Stimulated activated CD8-positive, alpha-beta memory T cell treated with anti-CD3 and anti-CD28 coated beads, Interleukin-7, amount 100 ng/mL, for 48 hours (primary cell): ENCODE measurements at places on chromosomes 12 and 14.

GRCh38 chr12:58812214-58812613 lies 108.1 kb downstream of the LRIG3 start:
- DNase-seq: no peak

DNA sequence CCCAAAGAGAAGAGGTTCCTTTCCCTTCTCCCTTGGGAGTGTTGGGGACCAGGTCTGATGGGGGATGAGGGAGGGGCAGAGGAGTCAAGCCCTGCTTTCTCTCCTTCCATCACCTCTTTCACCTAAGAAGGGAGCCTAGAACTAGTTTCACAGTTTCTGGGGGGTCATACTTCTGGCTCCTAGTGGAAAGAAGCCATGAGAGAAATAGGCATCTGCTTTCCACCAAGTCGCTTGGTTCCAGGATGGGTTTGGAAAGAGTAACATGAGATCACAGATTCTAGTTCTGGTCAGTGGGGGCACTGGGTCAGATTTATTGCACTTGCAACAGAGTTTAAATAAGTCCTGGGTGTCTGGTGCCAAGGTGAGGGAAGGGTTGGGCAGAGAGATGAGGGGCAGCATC lies 10.5 kb upstream of the ZNF385A start:
- no peak for DNase-seq

DNA sequence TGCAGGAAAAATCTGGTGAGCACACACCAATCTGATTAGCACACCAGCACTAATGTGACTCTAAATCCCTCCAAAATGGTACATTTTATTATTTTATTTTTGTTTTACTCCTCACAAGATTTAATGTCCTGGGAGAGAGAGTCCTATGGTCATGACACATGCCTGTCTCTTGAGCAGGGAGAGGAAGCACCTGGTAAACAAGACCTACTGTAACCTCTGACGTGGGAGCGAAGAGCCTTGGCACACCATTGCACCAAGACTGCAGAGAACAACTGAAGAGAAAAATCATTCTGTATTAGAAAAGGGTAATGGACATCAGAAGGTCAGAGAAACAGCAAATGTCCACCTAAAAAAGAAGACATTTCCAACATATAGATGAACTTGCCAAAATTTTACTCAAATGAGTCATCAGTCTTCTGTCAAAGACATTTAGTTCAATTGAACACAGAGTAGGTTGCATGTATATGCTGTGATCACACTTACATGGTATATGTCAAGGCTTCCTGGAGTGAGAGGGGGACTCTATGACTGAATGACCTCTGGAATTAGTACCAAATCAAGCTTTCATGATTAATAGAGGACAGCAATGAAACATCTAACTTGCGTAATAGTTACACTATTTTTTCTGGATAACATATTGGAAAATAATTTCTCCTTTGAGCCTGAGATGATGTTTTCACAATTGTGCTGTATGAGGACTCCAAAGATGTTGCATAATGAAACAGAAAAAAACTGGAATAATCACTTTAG lies 186.9 kb upstream of the FLRT2 start:
- no peak for DNase-seq

GRCh38 chr14:104820669-104821228 lies 19.8 kb downstream of the ZBTB42 start:
- no peak for DNase-seq

DNA sequence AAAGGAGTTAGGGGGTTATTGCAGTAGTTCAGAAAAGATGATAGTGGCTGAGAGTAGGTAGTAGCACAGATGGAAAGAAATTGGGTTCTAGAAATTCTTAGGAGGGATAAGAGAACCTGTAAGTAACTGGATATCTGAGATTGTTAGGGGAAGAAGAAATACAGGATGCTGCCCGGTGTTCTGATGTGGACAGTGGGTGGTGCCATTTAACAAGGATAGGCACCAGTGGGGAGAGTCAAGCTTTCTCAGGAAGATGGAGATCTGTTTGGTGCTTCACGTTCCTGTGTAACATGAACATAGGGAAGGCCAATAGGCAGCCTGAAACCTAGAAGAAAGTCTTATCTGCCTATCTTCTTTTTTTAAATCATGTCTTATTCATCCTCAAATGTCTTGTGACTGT lies 245.9 kb downstream of the NPAS3 start:
- no peak for DNase-seq

DNA sequence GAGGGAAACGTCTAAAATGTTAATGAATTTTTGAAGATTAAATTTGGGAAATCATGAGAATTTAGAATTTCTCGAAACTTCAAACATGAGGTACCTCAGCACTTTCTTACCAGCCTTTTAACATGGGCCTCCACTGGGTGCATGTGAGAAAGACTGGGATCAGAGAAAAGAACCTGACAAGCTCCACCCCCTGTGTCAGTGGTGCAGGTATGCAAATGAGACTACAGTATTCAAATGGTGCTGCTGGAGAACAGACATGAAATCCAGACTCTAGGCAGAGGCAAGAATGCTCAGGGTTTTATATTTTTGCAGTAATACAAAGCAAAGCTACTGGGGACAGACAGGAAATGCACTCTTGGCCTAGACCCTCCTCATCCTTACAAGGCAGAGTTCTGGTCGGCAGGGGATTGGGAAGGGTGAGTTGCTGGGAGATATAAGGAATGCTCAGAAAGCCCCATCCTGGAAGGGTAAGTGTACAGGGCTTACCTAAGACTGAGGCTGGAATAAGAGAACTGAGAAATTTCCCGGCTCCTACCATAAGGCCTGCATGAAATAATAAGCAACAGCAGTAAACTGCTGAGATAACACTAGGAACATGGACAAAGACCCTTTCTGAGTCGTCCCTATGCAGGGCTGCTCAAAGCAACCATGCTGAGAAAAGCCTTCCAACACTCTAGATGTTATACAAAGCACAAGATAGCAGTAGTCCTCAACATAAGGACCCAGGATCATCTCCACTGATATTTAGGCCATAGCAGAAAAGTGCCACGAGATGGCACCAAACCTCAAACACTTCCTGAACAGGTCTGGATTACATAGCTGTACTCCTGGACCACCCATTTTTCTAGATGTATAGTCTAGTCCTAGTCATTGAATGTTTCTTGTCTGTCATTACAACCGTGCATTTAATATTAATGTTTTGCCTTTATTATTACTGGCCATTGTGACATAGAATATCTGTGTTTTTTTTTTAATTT lies 260.8 kb downstream of the RASSF9 start:
- DNase-seq: no peak

DNA sequence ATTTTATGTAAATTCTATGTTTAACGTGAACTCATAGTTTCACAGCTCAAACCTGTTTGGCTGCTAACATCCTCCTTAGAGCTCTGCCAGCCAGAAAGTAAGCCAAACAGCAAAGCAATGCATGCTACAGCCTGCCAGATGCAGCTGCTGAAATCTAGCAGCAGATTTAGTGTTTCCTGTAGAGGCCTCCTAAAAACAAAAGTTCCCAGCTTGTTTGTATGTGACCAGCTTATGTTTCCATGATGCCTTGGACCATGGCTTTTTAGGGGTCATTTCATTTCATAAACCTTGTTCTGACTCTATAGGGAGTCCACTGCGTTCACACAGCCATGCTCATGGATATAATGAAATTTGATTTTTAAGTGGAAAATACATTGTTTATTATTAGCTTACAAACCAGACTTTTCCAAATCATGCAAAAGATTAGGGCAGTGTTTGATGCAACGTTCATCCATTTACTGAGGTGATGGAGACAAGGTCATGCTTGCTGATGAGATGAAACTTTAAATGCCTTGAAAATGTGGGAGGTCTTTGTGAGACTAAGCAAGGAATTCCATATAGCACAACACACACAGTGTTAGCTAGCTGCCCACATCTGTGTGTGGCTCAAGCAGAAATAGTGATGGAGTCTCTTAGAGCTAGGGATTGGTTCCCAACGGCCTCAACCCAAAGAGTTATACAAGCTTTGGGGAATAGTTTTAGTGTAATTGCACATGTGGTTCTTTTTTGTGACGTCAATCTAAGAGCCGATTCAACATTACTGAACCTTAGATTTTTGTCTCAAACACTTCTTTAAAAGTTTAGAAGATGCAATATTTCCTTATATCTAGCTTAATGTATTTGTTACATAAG lies 157.5 kb upstream of the LRIG3 start:
- DNase-seq: no peak
